ENCODE measurements at places on chromosomes 4 and X.

DNA sequence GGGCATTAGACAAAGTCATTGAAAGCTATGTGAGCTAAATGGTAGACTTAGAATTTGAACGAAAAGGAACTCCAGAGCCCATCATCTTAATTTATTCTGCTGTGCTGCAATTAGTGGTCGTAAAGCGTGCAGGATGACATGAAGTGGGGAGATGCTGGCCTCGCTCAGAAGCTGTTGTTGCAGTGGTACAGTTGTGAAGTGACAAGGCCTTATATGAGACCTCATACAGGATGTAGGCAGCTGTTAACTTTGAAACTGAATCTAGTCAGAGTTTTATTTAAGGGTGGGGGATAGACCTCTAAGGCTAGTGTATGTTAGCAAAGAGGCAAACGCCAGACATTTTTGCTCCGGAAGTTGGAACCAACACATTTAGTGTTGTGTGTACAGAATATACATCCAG is 13.4 kb downstream of the KLF3 start:
- DNase-seq = no peak

GRCh38 chr4:66035701-66036100 is 365.4 kb upstream of the EPHA5 start:
- DNase-seq = no peak

GRCh38 chrX:2638279-2638678 is 52.8 kb upstream of the CD99 start:
- no peak for DNase-seq

DNA sequence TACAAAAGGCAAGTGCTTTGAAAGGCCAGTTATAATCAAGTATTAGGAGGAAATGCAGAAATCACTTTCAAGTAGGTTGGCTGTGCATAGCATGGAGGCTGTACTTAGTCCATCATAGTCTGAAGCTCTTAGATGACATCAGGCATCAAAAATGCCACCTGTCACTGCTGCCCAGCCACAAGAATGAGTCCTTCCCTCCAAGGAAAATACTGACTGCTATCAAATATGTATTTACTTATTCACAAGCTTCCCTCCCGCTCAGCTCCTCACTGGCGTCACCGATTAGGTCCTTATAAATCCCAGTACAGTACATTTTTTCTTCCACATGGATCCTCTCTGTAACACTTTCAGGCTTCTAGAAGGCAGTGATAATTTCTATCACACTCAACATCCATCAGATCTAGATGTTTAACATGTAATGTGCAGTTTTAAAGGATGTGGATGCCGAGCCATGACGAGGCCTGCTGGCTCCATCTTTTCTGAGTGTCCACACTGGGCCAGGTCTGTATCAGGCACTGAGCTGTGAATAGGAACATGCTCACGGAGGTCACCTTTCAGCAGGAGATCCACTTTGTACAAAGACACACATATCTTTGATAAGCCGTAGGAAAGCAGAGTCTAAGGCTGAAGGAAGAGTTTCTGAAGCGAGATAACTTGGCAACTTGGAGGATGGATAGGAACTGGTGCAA is 121.9 kb downstream of the PALLD start:
- DNase-seq = no peak

- DNase-seq = no peak
Observed at GRCh38 chr4:33226133-33226532, 2506.0 kb downstream of the PCDH7 start.

DNA sequence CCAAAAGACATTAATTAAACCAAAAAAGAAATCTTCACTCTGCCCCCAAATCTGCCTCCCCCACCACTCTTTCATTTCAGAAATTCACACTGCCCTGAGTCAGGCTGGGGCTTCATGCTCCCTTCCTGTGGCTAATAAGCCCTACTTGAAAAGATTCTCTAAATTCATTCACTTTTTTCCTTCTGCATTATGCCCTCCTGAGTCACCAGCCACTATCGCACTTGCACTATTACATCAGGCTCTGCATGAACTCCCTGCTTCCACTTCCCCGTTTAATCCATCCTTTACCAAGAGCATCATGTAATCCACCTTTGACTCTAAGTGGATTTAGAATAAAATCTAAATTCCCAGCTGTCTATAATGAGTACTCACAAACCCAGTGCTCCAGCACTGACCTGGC is 295.4 kb upstream of the KLF3 start:
- DNase-seq = no peak

DNA sequence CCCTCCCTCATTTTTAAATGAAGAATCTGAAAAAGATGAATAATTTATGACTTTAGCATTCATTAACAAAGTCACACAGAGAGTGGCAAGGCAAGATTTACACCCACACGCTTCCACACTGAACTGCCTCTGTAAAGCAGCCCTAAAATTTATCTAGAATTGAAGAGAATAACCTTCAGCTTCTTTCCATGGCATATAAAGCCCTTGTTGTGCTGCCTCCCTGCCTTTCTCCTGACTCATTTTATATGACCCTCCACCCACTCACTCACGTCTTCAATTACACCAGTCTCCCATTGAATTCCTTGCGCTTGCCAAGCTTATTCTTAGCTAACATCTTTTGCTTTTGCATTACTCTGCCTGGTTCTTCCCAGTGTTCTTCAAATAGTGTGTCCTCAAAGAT is 2649.3 kb downstream of the PCDH7 start:
- DNase-seq = no peak

- no peak for DNase-seq
Observed at GRCh38 chr4:8730159-8730558, 137.6 kb downstream of the CPZ start.

DNA sequence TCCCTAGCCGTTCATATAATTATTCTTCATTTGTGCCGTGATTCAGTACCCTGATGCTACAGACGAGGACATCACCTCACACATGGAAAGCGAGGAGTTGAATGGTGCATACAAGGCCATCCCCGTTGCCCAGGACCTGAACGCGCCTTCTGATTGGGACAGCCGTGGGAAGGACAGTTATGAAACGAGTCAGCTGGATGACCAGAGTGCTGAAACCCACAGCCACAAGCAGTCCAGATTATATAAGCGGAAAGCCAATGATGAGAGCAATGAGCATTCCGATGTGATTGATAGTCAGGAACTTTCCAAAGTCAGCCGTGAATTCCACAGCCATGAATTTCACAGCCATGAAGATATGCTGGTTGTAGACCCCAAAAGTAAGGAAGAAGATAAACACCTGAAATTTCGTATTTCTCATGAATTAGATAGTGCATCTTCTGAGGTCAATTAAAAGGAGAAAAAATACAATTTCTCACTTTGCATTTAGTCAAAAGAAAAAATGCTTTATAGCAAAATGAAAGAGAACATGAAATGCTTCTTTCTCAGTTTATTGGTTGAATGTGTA is 7.0 kb downstream of the SPP1 start:
- DNase-seq = no peak

DNA sequence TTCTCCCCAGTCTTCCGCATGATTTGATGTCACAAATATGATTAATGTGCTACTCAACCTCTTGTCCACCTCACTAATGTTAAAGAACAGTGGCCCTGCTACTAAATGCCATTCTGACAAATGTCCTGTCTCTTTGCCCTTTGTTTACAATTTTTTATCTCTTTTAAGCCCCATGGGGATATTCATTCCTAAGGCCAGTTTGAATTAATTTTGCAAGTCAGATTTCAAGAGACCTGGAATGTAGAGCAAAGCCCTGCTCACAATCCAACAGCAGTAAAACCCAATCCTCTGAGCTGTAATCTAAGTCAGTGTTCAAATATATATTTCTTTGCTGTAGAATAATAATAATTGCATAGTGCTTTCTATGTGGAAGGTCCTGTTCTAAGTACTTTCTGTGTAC is 81.2 kb downstream of the LDB2 start:
- DNase-seq = no peak

- DNase-seq = no peak
Observed at GRCh38 chr4:72971572-72971971, 97.9 kb downstream of the COX18 start.

GRCh38 chr4:26257850-26258249 is 63.0 kb upstream of the RBPJ start:
- no peak for DNase-seq

DNA sequence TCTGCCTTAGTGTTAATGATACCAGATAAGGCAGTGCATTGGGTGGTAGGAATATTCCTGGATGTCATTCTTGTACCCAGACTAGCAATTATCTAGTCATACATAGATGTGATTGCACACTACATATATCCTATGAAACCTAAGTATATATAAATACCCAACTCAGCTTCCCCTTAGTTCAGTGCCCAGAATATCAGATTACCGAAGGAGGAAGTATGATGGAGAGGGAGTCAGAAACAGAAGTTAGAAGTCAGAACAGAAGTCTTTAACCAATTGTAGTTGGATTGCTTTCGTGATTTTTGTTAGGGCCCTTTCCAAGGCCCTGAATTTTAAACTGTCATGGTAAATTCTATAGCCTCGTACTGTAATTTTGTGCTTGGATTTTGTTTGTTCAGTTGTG is 42.9 kb downstream of the MOB1B start:
- DNase-seq = no peak

- no peak for DNase-seq
Observed at GRCh38 chrX:148902581-148902980, 402.2 kb downstream of the AFF2 start.

DNA sequence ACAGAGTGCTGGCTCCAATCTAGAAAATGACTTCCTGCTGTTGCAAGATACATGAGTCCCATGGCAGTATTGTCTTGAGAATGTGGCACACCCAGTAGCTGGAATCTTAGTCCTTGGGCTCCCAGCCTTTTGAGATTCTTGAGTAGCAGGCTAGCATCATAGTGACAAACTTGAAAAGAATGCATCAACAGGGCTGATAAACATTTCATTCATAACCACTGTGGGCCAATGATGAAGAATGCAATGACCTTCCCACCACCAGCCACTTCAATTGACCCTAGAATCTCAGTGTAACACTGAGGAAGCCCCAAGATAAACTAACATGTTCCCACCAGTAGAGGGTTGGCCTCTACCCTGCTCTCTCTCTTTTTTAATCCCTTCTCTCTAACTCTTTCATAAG is 329.3 kb downstream of the GBA3 start:
- DNase-seq = no peak

DNA sequence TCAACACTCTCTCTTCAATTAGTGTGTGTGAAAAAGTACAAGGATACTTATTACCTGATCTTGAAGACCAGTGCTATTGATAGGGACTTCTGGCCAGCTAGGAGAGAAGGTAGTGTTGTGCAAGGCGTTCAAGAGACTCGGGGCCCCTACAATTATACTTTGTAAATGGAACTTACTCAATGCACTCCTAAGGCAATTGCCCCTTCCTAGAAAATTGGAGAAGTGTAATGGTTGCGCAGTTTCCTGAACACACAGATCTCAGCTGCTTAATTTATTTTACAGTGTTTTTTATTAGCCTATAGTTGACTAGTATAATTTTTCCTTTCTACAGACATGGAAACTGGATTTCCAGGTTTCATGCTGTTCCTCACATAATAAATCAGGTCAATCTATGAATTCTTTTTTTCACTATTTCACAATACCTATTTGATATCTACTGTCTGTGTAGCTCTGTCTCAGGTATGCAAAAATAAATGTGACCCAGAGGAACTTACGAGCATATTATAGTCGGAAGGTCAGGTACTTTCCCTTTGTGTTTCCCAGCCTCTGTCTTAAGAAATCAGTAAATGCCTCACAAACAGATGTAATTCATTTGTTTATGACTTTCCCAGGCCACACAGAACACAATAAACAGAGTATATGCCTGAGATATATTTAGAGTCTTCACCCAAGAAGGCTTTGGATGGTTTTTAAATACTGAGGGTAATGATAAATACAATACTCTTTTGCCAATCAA is 89.1 kb upstream of the TET2 start:
- no peak for DNase-seq

GRCh38 chr4:69753686-69754085 is 6.7 kb downstream of the SULT1B1 start:
- no peak for DNase-seq

GRCh38 chrX:135094726-135095125 is 25.6 kb downstream of the ETDB start:
- no peak for DNase-seq

GRCh38 chr4:169362607-169363006 is 91.9 kb upstream of the SH3RF1 start:
- no peak for DNase-seq

GRCh38 chr4:144202081-144202480 is 61.6 kb upstream of the GYPA start:
- DNase-seq = no peak

DNA sequence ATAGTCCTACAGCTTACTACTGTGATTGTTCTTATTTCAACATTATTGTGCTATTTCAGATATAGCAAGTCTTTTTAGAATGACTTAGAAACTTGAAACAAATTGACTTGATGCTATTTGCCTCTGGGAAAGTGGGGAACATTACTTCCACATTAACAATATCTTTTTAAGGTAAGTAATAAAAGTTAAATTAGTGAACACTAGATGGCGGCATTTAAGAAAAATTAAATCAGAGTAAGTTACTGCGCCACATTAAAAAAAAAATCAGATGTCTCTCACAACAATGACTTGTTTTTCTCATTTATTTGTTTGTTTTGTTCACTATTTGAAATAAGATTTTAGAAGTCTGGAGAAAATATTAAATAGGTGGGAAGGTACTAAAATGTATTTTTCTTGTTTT is 1026.9 kb upstream of the SLIT2 start:
- DNase-seq = no peak

- DNase-seq = no peak
Observed at GRCh38 chr4:46937493-46937892, 28.4 kb upstream of the COX7B2 start.

- DNase-seq = no peak
Observed at GRCh38 chrX:24145303-24146186, 4.0 kb upstream of the ZFX start.

- no peak for DNase-seq
Observed at GRCh38 chr4:75584067-75584466, 28.2 kb downstream of the ODAPH start.

- no peak for DNase-seq
Observed at GRCh38 chrX:48940404-48940955, 16.9 kb downstream of the OTUD5 start.

- no peak for DNase-seq
Observed at GRCh38 chr4:78566834-78567499, 15.4 kb downstream of the ANXA3 start.

DNA sequence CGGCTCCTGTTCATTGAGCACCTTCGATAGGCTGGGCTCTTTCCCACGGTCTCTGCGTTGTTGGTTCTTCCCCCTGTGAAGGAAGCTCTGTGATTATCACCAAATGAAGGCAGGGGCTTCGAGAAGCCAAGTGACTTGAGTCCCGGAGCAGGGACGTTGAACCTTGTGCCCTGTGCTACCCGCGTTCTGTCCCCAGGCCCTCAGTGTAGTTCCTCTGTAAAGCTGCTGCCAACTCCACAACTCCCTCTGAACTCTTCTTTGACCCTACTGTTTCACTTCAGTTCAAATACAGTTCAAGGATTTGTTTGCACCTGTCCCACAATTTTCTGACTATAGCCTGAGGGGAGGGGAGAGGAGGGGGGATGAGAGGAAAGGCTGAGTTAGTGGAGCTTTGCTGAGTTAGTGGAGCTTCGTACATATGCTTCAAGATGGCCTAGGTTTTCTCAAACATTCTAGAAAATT is 635 bp upstream of the PHF8 start:
- no peak for DNase-seq
